ENCODE measurements at places on chromosomes 1 and 21.
A peak's percentile ranks its signal among the peaks of the same experiment; 100 is the strongest.

DNA sequence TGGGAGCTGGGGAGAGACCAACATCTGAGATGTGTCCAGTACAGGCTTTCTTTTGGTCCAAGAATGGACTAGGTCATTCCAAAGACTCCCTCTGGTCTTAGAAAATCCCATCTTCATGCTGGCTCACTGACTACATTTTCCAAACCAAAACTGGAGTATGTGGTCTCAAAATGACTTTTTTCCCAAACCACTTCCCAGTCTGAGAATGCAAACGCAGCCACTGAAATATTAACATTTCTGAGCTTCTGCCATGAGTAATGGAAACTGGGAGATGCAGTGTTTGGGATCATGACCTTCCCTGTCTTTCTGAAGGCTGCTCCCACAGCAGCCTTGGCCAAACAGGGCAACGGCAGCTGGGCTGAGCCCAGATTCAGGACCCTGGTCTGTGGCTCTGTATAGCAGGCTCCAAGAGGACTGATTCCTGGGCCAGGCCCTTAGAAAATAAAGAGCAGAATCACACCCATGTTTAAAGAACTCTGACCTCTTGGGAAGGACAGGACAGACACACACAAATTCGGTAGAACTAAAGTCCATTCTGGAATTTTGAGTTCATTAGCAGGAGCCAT, 62.1 kb upstream of the CNTN2 start:
- no peak for DNase-seq

GRCh38 chr1:22935433-22935832, 37.2 kb downstream of the LACTBL1 start:
- DNase-seq: no peak

DNA sequence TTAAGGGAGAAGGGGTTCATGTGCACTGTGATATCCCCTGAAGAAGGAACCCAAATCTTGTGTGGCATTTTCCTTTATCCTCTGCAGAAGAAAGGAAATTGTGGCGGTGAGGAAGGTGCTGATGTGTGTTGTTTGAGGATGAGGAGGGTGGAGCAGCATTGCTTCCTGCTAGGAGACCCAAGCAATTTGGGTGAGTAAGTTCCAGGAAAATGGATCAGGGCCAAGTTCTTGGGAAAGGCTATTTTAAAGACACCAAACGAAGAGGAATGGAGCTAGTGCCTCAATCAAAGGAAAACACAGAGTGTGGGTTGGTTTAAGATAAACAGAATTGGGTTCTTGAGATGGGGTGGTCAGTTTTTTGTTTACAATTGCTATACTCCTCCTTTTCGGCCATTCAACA, 86.7 kb upstream of the MARK1 start:
- no peak for DNase-seq

GRCh38 chr1:228471762-228472398, 15.3 kb upstream of the RNF187 start:
- no peak for DNase-seq

- no peak for DNase-seq
Observed at GRCh38 chr1:236039740-236040685, 24.9 kb downstream of the NID1 start.

GRCh38 chr21:41147096-41147978, 20.6 kb upstream of the BACE2 start:
- DNase-seq: no peak

DNA sequence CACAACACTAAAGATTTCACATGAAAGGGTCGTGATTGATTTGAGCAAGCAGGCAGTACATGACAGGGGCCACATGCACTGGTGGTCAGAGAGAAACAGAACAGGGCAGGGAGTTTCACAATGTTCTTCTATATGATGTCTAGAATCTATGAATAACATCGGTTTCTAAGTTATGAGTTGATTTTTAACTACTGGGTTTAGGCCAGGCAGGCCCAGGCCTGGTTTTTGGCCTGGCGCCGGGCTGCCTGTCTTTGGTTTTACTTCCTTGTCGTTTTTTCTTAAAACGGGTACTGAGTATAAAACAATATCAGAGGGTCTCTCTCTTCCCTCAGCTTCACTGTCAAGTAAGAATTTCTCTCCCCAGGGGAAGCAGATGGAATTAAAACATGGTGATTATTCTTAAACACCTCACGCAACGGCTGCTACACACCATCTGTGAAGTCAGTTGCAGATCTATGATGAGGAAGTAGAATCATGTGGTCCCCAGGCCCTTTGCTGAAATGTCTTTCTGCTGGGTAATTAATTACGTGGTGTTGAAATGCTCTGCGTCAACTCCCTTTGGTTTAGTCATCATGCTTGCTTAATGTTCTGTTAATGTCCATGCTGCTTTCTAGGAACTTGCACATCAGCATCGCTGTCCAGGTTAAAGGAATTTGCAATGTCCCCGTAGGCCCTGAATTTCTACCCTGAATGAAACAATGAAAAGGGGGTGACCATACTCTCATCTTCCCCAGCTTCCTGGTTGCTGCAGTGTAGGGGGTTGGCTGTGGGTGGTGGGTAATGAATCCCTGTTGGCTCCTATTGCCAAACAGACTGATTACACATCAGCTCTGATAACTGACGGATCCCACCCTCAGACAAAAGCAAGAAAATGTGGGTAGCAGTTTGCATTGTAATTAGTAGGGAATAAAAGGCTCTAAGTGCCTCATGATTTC, 70.3 kb downstream of the SERINC2 start:
- no peak for DNase-seq

GRCh38 chr1:147217141-147217540, 8.0 kb downstream of the FMO5 start:
- no peak for DNase-seq

GRCh38 chr1:30199563-30199962, 523.8 kb downstream of the MATN1 start:
- DNase-seq: no peak

DNA sequence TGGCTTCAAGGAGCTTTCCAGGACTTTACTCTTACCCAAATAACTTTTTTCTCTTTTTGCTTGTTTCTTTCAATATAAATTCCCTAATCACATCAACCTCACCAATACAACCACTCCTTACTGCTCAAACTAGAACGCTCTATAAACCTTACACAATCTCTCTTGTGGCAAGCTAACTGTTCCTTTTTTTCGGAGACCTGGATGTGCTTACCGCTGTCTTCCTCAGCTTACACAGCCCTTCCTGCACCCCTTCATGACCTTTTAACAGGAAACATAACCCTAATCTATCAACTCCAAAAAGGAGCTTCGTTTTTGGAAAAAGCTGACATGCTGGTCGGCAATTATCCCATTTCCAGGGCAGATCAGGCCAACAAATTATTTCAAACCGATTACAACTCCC, 24.1 kb upstream of the SLC2A5 start:
- DNase-seq: no peak

DNA sequence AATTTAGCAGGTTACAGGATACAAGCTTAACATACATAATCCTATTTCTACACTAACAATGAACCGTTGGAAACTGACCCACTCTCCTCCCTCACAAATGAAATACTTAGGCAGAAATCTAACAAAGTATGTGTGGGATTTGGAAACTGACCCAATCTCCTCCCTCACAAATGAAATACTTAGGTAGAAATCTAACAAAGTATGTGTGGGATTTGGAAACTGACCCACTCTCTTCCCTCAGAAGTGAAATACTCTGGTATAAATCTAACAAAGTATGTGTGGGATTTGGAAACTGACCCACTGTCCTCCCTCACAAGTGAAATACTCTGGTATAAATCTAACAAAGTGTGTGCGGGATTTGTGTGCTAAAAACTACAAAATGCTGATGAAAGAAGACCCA, 60.3 kb downstream of the TRAF5 start:
- no peak for DNase-seq

DNA sequence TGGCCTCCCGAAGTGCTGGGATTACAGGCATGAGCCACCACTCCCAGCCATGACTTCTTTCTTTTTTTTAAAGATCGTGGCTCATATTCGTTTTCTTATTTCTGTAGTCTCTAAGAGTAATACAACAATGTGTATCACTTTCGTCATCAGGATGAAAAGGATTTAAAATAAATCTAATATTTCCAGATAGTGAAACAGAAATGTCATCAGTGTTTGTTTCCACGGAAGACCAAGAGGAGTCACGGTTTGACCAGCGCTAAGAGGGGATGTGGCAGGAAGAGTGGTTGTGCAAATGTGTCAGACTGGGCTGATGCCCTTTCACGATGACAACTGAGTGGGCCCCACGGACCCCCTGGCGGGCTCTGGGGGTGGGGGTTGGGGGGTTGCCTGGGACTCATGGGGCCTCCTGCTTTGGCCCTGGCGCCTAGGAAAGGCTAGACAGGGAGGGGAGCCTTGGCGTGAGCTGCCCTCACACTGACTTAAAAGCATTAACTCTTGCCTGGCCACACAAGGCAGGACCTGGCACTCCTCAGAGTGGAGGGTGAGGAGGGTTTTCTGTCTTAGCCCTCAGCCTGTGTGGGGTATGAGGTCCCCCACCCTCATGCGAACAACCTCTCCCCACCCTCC, 8.4 kb downstream of the SOX13 start:
- no peak for DNase-seq

DNA sequence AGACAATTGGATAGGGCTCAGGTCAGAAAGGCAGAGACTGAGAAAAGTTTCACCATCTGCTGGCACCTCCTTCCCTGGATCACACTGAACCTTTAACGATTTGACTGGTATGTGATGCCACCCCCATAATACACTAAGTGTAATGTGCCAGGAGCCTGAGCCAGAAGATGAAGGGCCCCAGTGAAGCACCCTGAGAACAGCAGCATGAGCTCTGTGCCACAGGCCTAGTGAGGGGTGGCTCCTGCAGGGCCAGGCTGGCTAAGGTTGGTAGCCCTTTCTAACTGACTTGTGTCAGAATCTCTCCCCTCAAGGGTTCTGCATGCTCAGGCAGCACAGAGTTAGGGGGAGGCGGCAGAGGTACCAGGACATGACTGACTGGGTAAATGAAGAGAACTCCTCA, 38.9 kb downstream of the ARHGEF11 start:
- no peak for DNase-seq

- no peak for DNase-seq
Observed at GRCh38 chr1:192626366-192627179, 9.4 kb upstream of the RGS13 start.

- DNase-seq: no peak
Observed at GRCh38 chr1:107525961-107526360, 385.1 kb downstream of the NTNG1 start.

GRCh38 chr1:156347331-156347730, 9.0 kb downstream of the TSACC start:
- no peak for DNase-seq

- peak; percentile 53 for DNase-seq
Observed at GRCh38 chr1:41878495-41878894, 40.2 kb downstream of the HIVEP3 start.

- DNase-seq: no peak
Observed at GRCh38 chr1:25996966-25997827, 666 bp downstream of the PAFAH2 start.

DNA sequence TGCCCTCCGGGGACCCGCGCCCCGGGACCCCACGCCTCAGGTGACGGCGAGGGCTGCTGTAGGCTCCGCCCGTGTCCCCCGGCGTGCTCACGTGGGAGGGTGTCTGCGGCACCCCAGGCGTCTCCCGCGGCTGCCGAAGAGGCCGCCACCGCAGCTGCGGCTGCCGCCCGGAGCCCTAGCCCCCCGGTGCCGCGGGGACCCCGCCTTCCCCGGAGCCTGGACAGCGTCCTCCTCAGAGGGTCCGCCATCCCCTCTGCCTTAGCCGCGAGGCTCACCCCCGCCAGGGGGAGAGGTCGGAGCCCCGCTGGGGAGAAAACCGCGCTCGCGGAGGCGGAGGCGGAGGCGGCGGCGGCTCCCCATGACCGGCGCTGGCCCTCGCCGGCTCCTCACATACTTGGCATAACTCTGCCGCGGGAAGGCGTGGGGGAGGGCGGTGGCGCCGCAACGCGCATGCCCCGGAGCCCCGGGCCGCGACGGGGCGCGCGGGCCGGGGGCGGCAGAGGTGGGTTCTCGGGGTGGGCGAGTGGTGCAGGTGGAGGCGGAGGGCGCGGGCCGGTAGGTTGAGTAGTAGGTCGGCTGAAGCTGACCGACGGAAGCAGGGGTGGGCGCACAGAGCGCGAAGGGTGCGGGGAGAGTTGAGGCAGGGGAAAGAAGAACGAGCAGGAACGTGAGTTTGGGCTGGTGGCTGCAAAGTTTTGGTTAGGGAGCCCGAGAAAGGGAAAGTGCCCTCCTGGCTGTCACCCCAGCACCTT, 700 bp upstream of the SYDE2 start:
- peak; percentile 94 for DNase-seq

DNA sequence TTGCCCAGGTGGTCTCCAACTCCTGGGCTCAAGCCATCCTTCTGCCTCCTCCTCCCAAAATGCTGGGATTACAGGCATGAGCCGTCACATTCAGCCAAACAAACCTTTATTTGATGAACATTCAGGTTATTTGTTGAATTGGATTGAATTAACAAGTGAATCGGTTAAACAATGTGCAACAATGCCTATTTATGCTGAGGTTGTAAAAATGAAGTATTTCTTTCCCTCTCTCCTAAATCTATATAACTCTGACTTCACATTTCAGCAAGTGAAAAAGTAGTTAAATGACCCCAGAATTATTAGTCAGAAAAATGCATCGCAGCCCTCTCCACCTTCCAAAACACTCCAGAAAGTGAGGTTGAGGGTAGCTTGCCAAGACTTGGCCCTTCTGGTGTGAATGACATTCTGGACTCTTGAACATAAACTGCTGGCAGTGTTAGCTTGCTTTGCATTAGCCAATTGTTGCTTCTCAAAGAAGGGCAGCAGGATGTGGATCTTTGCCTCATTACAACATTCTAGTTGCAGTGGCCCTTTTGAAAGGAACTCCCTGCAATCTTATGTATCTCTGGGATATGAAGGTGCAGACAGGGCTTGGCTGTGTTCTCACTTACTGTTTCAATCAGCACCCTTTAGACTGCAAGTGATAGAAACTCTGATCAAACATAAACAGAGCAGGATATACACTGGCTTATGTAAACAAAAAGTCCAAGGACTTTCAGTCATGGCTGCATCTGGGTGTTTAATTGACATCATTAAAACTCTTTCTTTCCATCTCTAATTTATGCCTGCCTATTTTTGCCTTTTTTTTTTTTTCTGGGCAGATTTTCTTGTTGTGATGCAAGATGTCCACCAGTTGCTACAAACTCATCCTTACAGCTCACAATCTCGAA, 22.4 kb downstream of the EDN2 start:
- DNase-seq: no peak

- DNase-seq: no peak
Observed at GRCh38 chr1:25065795-25066238, 135.7 kb upstream of the RUNX3 start.

GRCh38 chr1:9101510-9102146, 27.3 kb downstream of the GPR157 start:
- peak; percentile 77 for DNase-seq
